ENCODE measurements at places on chromosomes 5 and 9.

DNA sequence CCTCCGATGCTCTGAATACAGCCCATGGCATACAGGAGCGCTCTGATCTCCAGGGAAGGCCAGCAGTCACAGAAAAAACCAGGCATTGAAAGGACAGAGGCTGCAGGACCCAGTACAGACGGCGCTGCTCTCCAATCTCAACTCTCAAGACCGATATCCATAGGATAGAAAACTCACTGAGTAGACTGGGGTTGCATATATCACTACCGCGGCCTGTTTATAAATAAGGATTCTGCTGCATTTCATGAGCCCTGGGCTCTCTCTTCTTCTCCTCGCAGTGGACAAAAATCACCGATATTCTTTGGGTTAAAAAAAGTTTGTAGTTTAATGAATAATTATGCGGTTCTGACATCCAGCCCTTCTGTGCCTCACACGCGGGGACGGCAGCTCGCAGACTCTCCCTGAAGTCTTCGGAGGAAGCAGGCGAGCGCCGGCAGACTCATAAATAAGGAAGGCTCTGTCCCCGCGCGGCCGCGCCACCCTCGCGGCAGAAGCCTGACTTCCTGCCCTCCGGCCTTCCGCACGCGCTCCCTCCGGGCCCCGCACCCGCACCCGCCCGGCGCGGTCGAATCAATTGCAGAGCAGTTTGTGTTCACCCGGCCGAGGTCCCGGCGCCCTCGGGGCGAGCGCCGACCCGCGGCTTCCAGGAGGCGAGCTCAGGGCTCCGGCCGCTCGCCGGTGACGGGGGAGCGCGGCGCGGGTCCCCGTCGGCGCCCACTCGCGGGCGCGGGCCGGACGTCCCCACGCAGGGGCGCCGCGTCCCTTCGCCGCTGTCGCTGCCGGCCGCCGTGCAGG lies at the start of gene FAM78A:
FAM78A (minus strand) TSS at position 417 of the 795 bp plus-strand sequence; CDS start at position 86, 331 bp downstream.
- no peaks in the 10 kb centered on the region for H3K27me3 ChIP-seq
- peak within 1 kb of the TSS; percentile 95 for H3K27ac ChIP-seq
- H3K4me1 ChIP-seq: peaks cover 26% of the 10 kb centered on the region
- DNase-seq: peak; percentile 61
- H3K4me3 ChIP-seq: peak within 1 kb of the TSS; percentile 98
- H3K36me3 ChIP-seq: peaks cover 40% of the 10 kb centered on the region

- DNase-seq: no peak
- no peaks in the 10 kb centered on the region for H3K4me1 ChIP-seq
- no peaks in the 10 kb centered on the region for H3K36me3 ChIP-seq
- H3K27me3 ChIP-seq: peaks cover 47% of the 10 kb centered on the region
- H3K27ac ChIP-seq: no peak overlapping the region
Observed at GRCh38 chr5:3114467-3114866, 363.0 kb upstream of the IRX2 start.

DNA sequence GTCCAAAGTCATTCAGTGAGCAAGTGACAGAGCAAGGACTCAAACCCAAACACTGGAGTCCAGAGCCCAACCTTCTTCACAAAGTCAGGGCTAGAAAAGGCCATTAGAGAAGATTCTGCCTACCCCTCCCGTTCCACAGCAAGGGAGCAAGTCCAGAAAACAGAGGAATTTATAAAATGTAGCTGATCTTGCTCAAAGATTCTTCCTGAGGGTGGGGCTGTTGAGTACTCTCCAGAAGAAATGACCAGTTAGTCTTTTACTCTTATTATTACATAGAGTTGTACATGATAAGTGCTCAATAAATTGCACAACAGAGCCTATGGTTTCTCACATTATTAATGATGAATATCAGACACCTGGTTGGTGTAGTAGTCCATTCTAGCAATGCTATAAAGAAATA lies 39.3 kb upstream of the HMHB1 start:
- no peaks in the 10 kb centered on the region for H3K4me1 ChIP-seq
- H3K27ac ChIP-seq: no peak overlapping the region
- peaks cover 8% of the 10 kb centered on the region for H3K27me3 ChIP-seq
- H3K4me3 ChIP-seq: no peak overlapping the region

DNA sequence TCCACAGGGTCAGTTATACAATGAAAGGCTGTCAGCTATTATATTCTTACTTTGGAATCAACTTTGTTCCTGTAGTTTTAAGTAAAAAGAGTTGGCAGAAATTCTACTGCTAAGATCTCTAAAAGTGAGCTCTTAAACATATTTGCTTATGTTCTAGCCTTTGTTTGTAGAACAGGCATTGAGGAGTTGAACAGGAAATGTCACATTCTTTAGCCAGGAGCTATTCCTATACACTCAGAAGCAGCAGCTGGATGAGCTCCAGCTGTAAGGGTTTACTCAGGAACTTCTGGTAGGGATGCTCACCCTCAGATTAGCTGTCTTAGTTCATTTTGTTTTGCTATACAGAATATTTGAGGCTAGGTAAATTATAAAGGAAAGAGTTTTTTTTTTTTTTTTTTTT lies 22.4 kb upstream of the SPINK14 start:
- H3K27me3 ChIP-seq: peaks cover 11% of the 10 kb centered on the region
- H3K4me1 ChIP-seq: no peaks in the 10 kb centered on the region
- H3K36me3 ChIP-seq: no peaks in the 10 kb centered on the region
- H3K4me3 ChIP-seq: no peak overlapping the region
- DNase-seq: no peak
- no peak overlapping the region for H3K27ac ChIP-seq

DNA sequence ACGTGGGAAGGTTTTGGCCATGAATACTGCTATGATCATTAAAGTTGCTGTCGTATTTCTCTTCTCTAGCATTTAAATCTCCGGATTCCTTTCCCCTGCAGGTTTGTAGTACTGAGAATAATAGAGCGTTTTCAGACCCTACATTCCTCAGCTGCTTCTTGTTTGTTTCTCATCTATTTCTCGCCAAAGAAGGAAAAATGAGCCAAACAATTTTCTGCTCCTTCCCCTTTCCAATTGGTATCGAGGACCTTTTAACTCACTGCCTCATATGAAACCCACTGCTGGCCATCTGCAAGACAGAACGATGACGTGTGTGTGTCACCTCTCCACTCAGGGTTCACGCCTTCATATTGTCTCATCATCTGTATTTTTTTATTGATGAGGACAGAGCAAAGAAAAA lies 689.4 kb upstream of the WWC1 start:
- no peak overlapping the region for H3K27ac ChIP-seq
- DNase-seq: no peak
- H3K27me3 ChIP-seq: no peaks in the 10 kb centered on the region
- no peak overlapping the region for H3K4me3 ChIP-seq
- H3K36me3 ChIP-seq: no peaks in the 10 kb centered on the region

GRCh38 chr9:27535701-27536118 lies 6.1 kb upstream of the MOB3B start:
- no peak overlapping the region for H3K27ac ChIP-seq
- no peak for DNase-seq

- H3K27ac ChIP-seq: no peak overlapping the region
- H3K4me3 ChIP-seq: no peak overlapping the region
- no peaks in the 10 kb centered on the region for H3K4me1 ChIP-seq
Observed at GRCh38 chr9:1956958-1957357, 58.2 kb upstream of the SMARCA2 start.

DNA sequence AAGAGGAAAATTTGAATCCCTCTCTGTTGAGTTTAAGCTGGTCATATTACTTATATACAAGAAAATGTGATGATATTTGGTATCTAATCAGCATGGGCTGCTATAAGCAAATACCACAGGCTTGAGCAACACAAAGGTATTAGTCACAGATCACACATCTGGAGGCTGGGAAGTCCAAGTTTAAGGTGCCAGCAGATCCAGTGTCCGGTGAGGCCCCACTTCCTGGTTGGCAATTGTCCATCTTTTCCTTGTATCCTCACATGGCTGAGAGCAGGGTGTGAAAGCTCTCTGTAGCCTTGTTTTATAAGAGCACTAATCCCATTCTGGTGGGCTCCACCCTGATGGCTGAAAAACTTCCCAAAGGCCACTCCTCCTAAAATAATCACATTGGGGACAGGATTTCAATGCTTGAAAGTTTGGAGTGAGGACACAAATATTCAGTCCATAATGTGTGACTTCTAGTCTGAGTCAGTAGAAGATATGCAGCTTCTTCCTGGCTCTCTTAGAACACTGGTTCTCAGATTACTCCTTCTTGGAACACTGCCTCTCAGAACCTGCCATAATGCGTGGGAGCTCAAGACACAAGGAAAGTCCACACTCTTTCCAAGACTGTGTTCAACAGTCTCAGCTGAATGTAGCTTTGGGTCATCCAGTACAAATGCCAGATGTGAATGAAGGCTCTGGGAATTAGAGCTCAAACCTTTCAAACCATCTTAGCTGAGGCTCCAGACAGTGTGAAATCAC lies 124.1 kb downstream of the PRDM9 start:
- no peaks in the 10 kb centered on the region for H3K27me3 ChIP-seq
- H3K4me1 ChIP-seq: no peaks in the 10 kb centered on the region
- H3K27ac ChIP-seq: no peak overlapping the region
- H3K36me3 ChIP-seq: no peaks in the 10 kb centered on the region
- H3K4me3 ChIP-seq: no peak overlapping the region

DNA sequence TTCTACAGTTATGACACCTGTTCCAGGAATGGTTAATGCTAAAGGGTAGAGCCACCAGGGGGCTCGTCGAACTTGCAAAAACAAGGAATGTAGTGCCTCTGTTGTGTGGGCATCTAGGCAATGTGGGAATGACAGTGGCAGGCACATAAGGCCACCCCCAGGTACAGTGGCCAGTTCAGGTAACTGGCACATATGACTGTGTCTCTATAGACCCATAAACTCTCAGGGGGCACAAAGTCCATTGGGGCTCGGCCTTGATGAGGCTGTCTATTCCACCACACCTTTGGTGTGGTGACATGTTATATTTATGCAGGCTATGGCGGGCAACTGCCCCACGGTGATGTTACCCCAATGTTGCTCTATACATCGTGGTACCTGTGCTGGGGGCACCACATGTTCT lies 59.6 kb upstream of the FAM120A start:
- H3K4me1 ChIP-seq: no peaks in the 10 kb centered on the region
- no peaks in the 10 kb centered on the region for H3K36me3 ChIP-seq
- H3K27me3 ChIP-seq: no peaks in the 10 kb centered on the region
- no peak overlapping the region for H3K4me3 ChIP-seq
- no peak overlapping the region for H3K27ac ChIP-seq
- DNase-seq: no peak

- H3K36me3 ChIP-seq: peaks cover 54% of the 10 kb centered on the region
- H3K27ac ChIP-seq: peak overlapping the region; percentile 67
- H3K4me1 ChIP-seq: peaks cover 42% of the 10 kb centered on the region
- H3K4me3 ChIP-seq: no peak overlapping the region
Observed at GRCh38 chr5:141521244-141521781, 32.4 kb downstream of the PCDHGC5 start.

DNA sequence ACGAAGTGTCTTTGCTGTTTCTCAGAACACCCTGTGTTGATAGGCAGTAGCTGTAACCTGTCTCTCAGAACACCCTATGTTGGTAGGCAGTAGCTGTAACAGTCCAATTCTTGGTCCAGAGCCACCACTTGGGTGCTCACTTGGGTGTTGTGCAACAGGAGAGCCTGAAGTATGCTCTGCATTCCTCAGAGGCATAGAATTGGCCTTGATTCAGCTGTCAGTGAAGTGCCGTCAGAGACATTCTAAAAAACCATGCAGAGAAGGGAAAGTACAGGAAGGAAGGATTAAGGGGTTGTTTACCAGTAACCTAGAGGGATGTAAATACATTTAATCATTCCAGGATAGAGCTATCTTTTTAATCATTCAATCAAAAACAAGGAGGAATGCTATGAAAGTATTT lies 231.2 kb downstream of the ARRDC3 start:
- H3K4me3 ChIP-seq: no peak overlapping the region
- peaks cover 5% of the 10 kb centered on the region for H3K4me1 ChIP-seq
- H3K27me3 ChIP-seq: peaks cover 3% of the 10 kb centered on the region
- H3K36me3 ChIP-seq: peaks cover 1% of the 10 kb centered on the region
- DNase-seq: no peak

GRCh38 chr9:2634153-2634552 lies 12.6 kb downstream of the VLDLR start:
- H3K27ac ChIP-seq: no peak overlapping the region
- H3K27me3 ChIP-seq: no peaks in the 10 kb centered on the region
- H3K36me3 ChIP-seq: peaks cover 7% of the 10 kb centered on the region
- peaks cover 3% of the 10 kb centered on the region for H3K4me1 ChIP-seq

All from activated naive CD8-positive, alpha-beta T cell treated with anti-CD3 and anti-CD28 coated beads for 36 hours (primary cell).